Hematopoietic multipotent progenitor cell (in vitro differentiated cells): ENCODE measurements at places on chromosomes 3 and 15. TPM values are rescaled to one million over a fixed set of nuclear protein-coding genes. Genes with fewer than 3 reads are reported as not detected.

DNA sequence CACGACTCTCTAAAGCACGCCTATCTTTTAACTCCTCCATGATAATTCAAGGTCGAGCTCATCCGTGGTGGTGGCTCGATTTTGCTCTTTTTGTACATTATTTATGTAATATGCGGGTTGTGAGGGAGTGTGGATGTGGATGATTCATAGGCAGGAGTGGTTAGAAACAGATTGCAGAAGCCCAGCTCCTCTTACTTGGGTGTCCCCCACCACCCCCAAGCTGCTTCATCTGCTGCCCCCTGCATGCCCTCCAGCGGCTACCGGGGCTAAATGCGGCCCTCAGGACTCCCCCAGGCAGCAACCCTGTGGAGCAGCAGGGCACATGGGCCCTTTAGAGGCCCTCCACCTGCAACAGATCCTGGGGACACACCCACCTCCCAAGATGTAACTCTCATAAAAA lies 111.5 kb upstream of the SELENOK start:
- DNase-seq = no peak

GRCh38 chr15:37019479-37020433 lies 80.6 kb downstream of the MEIS2 start:
- no peak for DNase-seq

DNA sequence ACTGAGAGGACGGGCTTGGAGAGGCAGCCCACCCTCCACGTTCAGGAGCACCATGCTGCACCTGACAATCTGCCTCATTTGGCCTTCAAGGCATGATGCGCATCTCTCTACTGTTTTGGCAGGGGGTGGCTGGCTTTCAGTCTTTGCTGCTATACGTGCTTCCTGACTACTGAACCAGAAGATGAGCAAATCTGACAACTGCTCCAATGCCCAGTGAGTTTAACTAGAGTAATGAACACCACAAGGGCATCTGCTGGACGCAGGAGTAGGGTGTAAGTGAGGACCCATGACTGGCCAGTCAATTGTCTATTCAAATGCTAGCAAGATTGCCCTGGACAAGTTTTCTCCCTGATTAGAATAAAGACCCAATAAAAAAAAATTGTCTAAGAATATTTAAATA lies 335.7 kb downstream of the MAGI1 start:
- no peak for DNase-seq

- no peak for DNase-seq
Observed at GRCh38 chr3:59540696-59541095, 490.9 kb upstream of the CFAP20DC start.

DNA sequence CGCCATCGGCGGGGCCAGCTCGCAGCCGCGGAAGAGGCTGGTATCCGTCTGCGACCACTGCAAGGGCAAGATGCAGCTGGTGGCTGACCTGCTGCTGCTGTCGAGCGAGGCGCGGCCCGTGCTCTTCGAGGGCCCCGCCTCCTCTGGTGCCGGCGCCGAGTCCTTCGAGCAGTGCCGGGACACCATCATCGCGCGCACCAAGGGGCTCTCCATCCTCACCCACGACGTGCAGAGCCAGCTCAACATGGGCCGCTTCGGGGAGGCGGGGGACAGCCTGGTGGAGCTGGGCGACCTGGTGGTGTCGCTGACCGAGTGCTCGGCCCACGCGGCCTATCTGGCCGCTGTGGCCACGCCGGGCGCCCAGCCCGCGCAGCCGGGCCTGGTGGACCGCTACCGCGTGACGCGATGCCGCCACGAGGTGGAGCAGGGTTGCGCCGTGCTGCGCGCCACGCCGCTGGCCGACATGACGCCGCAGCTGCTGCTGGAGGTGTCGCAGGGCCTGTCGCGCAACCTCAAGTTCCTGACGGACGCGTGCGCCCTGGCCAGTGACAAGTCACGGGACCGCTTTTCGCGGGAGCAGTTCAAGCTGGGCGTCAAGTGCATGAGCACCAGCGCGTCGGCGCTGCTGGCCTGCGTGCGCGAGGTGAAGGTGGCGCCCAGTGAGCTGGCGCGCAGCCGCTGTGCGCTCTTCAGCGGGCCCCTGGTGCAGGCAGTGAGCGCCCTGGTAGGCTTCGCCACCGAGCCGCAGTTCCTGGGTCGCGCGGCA lies 1.8 kb downstream of the TLNRD1 start:
- no peak for DNase-seq

DNA sequence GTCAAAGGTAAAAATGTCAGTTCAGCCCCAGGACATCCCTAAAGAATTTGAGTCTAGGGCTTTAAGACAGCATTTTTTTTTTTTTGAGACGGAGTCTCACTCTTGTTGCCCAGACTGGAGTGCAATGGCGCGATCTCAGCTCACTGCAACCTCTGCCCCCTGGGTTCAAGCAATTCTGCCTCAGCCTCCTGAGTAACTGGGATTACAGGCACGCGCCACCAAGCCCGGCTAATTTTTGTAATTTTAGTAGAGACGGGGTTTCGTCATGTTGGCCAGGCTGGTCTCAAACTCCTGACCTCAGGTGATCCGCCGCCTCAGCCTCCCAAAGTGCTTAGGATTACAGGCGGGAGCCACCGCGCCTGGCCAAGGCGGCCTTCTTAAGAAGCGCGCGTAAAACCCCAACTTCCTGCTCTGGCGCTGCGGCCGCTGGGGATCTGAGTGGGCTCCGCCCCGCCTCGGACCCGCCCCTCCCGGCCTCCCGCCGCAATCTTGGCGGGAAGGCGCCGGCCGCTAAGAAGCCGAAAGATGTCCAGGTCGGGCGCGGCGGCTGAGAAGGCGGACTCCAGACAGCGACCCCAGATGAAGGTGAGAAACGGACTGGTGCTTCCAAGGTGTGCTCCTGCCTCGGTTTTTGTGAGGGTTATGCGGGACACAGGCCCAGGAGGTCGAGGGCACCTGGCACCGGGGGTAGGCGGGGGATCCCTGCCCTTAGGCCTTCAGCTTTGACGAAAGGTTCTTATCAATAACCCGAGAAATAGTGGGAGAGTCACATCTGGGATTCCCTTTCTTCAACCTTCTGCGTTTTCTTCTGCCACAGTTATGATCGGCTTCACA lies at the start of gene WDR76:
Gene WDR76 (plus strand): TSS at position 495 of the 834 bp plus-strand sequence. CDS start 31 bp downstream, at position 526.
- DNase-seq = peak; percentile 43

- DNase-seq = no peak
Observed at GRCh38 chr3:100521439-100521845, 29.0 kb downstream of the TMEM45A start.

GRCh38 chr15:78675206-78675605 lies 34.2 kb upstream of the CHRNB4 start:
- DNase-seq = no peak

CLDN11 gene
- total RNA-seq = not detected

DPPA2 gene
- under 0.01 TPM for total RNA-seq

ST8SIA2 gene
- total RNA-seq = 0.27 TPM
